ENCODE measurements at places on chromosomes 7 and 10. TPM values are rescaled to one million over a fixed set of nuclear protein-coding genes. Genes with fewer than 3 reads are reported as not detected.

UPK3B gene
- 0.62 TPM for total RNA-seq

MEOX2 gene
- total RNA-seq, result 8.9 TPM

MYH16 gene
- not detected for total RNA-seq

OR9A2 gene
- not detected for total RNA-seq

ATG9B gene
- total RNA-seq, result not detected

C7orf57 gene
- total RNA-seq, result not detected

AMPH gene
- 2.9 TPM for total RNA-seq

TLX1 gene
- total RNA-seq, result not detected

LCOR gene
- total RNA-seq, result 29.4 TPM

PNLIP gene
- not detected for total RNA-seq

DNA sequence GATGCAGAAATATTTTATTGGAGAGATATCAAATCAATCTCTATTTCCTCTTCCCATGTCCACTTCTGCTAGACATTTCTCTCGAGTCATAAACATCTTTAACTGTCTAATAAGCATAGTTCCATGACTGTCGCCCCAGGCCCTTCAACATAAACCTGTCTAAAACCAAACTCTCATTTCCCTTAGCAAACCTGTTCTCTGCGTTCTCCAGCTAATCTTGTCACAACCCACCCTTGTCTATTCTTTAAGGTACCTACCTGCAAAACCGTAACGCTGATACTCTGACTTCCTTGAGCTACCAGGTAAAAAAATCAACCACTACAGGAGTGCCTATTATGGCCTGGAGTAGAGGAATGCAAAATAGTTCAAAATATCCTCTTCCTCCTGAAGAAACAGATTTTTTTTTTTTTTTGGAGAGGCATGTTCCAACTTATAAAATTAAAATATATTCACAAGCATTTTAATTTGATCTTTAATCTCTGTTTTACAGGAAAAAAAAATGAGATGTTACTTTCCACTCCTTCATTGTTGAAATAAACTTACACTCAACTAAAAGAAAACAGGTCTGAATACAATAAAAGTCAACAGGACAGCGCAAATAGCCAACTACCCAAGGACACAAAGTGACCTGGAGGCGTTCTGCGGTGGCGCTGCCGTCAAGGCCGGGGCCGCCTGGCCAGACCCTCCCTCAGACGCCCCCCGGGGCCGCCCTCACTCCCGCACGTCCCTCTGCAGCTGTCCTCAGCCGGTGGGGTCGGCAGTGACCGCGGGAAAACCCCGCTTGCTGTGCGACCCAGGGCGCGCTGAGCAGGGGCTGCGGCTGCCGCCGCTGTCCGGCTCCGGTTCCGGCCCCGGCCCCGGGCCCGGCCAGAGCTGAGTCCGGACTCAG, 765 bp downstream of the SLC25A40 start:
- no peak for DNase-seq

DNA sequence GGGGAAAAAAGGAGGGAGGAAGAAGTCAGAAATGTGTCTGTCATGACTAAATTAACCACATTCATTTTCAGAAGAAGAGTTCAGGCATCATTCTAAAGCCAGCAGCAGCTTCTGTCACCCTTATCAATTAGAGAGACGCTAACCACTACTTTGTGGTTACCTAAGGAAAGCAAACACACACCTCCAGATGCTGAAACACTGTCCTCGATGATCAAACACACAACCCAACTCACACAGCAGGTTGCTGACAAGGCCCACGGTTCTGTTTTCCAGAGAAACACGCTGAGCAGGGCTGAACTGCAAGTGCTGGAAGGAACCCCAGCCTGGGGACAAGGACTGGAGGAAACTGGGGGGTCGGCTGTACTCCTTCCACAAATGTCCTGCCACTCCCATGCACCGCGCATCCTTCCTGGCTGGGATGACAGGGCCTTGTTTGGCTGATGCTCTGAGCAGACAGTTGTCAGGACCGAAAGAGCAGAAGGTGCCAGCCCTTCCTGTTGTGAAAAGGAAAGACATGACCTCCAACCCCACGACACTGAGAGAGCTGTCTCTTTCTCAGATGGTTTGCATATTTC, 36.6 kb downstream of the PRKCQ start:
- DNase-seq, result no peak

GRCh38 chr10:112643600-112644264, 196.7 kb downstream of the VTI1A start:
- no peak for DNase-seq

- DNase-seq, result no peak
Measured at GRCh38 chr7:24992314-24992713, 12.3 kb upstream of the OSBPL3 start.

DNA sequence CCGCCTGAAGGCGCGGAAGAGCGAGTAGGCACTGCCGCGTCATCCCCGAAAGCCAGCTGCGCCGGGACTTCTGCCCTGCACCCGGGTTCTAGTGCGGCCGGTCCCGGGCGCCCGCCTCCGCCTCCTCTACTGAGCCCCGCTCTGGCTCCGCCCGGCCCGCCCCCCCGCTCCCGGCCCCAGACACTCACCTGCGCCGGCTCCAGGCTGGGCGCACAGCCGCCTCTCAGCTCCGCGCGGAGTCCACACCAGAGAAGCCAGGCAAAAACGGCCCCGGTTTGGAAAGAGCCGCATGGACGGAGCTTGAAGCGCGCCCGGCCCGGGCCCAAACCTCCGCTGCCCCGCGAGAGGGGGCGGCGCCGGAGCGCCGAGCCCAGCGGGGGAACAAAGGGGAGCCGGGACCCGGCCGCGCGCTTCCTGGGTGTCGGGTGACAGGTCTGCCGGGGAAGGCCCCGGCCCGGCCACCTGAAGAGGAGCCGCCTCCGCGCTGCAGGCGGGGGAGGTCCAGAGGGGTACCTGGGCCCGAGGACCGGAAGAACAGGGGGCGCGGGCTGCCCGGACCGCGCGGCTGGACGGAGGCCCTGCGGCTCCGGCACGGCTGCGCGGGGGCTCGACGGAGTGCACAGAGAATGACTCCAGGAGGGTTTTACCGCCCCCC, 168.2 kb downstream of the NRF1 start:
- no peak for DNase-seq

GRCh38 chr10:97211229-97211628, 25.5 kb upstream of the SLIT1 start:
- DNase-seq, result no peak

- DNase-seq, result no peak
Measured at GRCh38 chr7:101941481-101942383, 124.3 kb downstream of the CUX1 start.

GRCh38 chr7:91165006-91165845, 99.0 kb upstream of the FZD1 start:
- no peak for DNase-seq

Measured in chondrocyte (in vitro differentiated cells).